ENCODE measurements at places on chromosomes 16 and 17.
A peak's percentile ranks its signal among the peaks of the same experiment; 100 is the strongest.

GRCh38 chr16:70691223-70692129 lies 5.6 kb upstream of the MTSS2 start:
- no peak for DNase-seq

DNA sequence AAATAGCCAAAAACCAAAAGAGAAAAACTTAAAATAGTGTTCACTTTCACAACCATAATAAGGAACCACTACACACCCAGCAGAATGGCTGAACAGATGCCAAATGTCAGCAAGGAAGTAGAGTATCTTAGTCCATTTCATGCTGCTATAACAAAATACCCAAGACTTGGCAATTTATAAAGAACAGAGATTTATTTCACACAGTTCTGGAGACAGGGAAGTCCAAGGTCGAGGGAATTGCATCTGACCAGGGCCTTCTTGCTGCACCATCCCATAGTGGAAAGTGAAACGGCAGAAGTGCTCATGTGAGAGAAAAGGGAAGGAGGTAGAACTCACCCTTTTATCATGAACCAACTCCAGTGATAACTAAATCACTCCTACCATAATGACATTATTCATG lies 33.8 kb upstream of the CCL22 start:
- no peak for DNase-seq

- peak; percentile 40 for DNase-seq
Measured at GRCh38 chr17:56592487-56593085, 913 bp upstream of the NOG start.

DNA sequence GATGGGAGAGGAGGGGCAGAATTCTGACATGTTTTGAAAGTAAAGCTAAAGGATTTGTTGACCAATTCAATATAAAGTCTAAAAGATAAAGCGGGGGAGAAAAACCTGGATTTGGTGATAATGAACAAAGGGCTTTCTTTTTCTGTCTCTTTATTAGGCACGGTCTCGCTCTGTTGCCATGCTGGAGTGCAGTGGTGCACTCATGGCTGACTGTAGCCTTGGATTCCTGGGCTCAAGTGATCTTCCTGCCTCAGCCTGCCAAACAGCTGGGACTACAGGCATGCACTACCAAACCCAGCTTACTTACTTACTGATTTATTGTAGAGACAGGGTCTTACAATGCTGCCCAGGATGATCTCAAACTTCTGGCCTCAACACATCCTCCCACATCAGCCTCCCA lies 7.5 kb downstream of the CDR2 start:
- DNase-seq = no peak

DNA sequence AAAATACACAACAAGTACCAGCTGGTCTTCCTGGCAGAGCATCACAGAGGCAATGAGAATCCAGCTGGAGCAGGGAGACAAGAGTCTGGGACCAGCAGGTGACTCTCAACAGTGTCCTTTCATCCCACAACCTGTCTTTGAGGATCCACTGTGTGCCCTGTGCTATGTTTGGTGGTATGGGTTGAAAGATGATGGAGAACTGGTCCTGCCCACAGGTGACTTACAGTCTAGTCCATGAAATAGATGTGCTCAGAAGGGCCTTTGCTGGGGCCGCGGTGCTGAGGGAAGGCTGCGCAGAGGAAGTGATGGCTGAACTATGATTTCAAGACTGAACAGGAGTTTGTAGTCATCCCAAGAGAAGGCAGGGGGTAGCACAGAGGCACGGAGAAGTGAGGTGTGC lies 17.9 kb downstream of the WNT3 start:
- no peak for DNase-seq

DNA sequence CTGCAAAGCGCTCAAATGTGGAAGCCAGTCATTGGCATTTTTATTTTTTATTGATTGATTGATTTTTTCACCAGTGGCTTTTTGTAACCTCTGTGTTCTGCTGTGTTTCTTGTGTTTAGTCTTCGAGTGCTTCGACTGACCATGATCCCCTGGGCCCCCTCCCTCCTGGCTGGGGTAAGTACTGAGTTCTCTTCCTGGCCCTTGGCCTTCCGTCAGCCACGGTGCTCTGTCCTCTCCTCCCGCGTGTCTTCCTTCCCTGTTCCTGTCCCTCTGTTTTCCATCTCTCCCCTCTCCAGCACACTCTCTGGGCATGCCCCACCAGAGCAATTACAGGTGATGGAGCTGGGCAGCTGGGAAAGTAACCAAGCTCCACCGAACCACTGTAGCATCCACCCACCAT lies 25.8 kb upstream of the CLEC18A start:
- DNase-seq = no peak

- DNase-seq = no peak
Measured at GRCh38 chr16:89145406-89146161, 26.0 kb upstream of the CDH15 start.

GRCh38 chr17:19440421-19440820 lies 29.4 kb downstream of the RNF112 start:
- no peak for DNase-seq

- no peak for DNase-seq
Measured at GRCh38 chr16:83118365-83118764, 491.6 kb downstream of the CDH13 start.

DNA sequence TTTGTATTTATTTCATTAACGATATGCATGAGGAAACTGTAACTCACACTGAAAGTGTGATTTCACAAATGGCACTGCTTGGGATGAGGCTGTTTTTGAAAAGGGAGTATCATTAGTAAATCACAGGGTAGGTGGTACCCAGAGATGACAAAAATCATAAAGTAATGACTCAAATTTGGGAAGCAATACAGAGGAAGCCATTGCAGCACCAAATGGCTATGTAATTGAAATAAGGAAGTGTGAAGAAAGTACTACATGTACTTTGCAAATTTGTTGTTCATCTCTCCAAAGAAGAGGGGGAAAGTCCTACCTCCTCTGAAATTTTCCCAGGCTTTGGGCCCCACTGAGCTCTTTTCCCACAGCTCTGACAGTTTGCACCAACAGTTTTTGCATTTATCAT lies 12.3 kb upstream of the ABCC12 start:
- no peak for DNase-seq

GRCh38 chr17:7098802-7099459 lies 15.7 kb downstream of the ASGR2 start:
- DNase-seq = no peak

GRCh38 chr16:19883296-19883965 lies 1.2 kb downstream of the GPRC5B start:
- DNase-seq = no peak

GRCh38 chr16:86075488-86075785 lies 176.5 kb downstream of the IRF8 start:
- DNase-seq = no peak

- no peak for DNase-seq
Measured at GRCh38 chr16:49336581-49336980, 37.0 kb upstream of the C16orf78 start.

- DNase-seq = no peak
Measured at GRCh38 chr17:70374496-70374895, 205.2 kb downstream of the KCNJ2 start.

DNA sequence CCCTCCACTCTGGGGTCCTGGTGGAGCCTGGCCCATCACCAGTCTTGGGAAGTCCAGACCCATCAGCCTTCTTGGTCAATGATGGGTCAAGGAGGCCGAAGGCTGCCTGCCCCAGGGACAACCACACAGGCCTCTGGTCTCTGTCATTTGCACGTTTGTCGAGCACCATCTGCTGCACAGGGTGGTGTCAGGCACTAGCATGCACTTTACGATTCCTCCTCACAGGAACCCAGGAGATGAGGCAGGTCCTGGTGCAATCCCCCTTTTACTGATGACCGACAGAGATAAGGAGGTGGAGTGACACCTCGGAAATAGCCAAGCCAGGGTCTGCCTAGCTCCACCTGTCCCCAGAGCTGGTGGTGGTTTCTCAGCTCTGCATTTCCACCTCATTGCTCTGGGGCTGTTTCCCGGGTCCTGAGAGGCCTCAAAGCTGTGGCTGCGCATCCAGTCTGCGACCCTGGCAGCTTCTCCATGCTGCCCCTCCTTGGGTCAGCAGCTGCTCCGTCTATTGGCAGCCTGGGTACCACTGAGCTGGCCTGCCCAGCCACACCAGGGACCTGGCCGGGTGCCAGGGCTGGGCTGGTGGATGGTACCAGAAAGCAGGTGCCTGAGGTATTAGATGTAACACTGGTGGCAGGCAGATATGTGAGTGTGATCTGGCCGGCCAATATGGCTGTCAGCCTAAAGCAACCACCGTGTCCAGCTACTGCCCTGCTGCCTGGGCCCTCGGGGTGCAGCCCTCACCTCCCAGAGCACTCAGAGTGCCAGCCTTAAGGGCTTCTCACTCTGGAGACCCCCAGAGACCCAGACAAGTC lies 10.0 kb downstream of the MMP15 start:
- DNase-seq = no peak

- DNase-seq = no peak
Measured at GRCh38 chr16:7765079-7765550, 432.5 kb downstream of the RBFOX1 start.

GRCh38 chr16:2713985-2714774 lies 5.8 kb downstream of the PRSS27 start:
- DNase-seq = no peak

DNA sequence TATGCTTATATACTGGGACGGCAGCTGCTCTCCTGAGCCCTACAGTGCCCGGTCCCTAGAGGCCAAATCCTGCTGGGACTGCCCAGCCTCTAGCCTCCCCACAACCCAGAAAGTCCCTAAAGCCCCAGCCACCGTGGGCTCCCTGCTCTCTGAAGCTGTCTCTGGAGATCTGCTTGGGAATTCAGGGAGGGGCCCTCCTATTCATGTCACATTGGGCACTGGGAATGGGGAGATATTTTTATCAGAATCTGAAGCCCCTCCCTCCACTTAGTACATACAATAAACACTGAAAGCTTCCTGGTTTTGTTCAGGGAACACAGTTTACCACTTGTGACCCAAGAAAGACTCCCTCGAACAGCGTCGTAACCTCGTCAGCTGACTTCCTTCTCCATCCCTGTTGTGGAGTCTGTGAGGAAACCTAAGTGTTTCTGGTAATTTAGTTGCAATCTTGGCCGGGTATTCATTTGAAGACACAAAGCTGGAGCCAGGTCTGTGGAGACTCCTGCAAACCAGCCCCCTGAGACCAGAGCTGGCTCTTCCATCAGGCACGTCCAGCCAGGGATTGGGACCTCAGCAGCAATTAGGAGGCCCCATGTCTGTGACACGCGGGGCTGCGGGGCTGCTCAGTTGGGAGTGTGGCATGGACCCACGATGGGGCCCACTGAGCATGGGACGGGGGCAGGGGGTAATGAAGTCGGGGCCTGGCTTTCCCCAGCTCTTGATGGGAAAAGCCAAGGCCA lies 38.5 kb downstream of the PGS1 start:
- DNase-seq = no peak

- DNase-seq = peak; percentile 42
Measured at GRCh38 chr17:46942441-46943217, 19.7 kb downstream of the GOSR2 start.

- DNase-seq = no peak
Measured at GRCh38 chr17:37701496-37701898, 43.4 kb downstream of the HNF1B start.

DNA sequence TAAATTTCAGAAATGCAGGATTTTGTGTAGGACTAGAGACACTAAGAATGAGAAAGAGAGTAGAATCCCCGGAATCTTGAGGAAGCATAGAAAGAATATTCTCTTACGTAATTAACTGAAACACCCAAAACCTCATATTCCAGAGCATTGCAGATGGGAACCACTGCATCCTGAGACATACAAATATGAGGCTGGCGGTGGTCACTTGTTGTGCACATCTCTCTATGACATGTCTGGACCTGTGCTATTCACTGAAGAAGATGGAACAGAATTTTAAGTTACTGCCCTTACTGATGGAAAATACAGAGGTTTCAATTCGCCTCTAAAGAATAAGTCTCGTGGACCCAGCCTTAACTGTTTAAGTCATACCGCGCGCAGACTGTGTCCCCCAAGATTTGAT lies 806 bp downstream of the RAD51C start:
- no peak for DNase-seq

GRCh38 chr16:3671424-3671823 lies 16.9 kb downstream of the DNASE1 start:
- DNase-seq = no peak

GRCh38 chr16:12513076-12513790 lies 290.5 kb downstream of the CPPED1 start:
- no peak for DNase-seq

- DNase-seq = no peak
Measured at GRCh38 chr17:51955245-51955644, 203.3 kb downstream of the CA10 start.

DNA sequence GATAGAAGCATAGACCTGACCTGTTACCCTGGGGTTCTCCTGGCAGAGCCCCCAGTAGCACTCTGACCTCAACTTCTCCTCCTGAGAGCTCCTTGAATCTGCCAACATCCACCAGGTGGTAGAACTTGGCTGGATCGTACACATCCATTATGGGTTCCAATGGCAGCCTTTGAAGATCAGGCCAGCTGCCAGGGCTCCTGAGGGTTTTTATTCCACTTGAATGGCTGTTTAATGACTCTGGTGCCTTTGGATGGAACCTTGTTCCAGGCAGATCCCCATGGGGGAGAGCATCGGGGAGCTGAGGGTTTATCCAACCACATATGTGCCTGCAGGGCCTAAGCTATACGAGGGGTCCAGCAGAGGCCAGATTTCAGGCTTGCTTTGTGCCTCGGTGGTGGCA lies 47.1 kb upstream of the CLEC19A start:
- peak; percentile 92 for DNase-seq

DNA sequence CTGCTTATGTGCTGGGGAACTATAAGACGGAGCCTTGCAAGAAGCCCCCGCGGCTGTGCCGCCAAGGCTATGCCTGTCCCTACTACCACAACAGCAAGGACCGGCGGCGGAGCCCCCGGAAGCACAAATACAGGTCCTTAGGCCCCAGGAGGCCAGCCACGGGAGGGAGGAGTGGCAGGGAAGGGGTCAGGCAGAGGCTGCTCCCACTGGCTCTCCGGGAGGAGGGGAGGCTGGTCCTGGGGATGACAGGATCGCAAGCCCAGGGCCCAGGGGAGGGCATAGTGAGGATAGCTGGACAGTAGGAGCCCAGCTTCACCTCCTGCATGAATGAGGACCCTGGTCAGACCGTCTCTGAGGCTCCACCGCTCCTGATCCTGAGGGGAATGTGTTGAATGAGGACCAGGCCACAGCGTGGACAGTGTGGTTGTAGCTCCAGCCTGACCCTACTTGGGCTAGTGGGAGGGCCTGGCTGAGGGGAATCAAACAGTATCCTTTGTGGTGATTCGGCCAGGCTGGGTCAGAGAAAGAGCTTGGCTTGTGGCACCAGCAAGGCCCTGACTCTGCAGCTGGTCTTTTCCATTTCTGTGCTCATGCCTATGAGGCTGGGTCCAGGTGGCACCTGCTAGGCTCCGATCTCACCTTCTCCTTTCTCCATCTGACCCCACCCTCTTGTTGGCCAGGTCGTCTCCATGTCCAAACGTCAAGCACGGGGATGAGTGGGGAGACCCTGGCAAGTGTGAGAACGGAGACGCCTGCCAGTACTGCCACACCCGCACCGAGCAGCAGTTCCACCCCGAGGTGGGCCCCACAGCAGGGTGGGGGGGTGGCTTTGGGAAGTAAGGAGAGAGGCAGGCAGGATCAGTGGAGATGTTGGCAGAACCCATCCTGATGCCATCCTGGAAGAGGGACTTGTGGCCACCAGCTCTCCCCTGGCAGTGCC lies 28.7 kb downstream of the UNK start:
- DNase-seq = no peak

Data from NCI-H1092 (cell line).